NCI-H1436 treated with DMSO at 0.1 percent for 48 hours (cell line): ENCODE measurements at places on chromosomes 11 and 22.

DNA sequence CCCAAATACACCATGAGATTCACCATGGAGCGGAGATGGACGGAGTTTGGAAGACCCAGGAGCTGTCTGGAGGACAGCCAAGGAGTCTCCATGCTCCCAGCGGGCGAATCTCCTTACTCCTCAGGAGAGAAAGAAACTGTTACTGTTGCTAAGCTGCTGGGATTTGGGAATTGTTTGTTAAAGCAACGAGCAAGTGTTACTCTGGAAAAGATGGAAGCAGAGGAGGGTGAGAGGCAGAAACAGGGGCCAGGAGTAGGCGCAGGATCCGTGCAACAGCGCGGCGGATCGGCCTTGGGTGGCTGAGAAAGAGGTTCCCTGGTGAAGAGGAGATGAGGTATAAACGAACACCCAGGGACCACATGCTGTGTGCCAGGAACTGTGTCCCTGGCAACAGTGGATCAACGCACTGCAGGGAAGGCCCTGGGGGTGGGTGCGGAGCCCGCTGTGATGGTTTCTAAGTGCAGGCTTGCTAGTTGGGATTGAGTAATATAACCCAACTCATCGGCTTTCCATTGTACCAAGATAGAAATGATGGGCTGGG, 1436.4 kb downstream of the BRD1 start:
- DNase-seq = no peak

- no peak for DNase-seq
Observed at GRCh38 chr22:42837556-42837955, 19.5 kb downstream of the ARFGAP3 start.

DNA sequence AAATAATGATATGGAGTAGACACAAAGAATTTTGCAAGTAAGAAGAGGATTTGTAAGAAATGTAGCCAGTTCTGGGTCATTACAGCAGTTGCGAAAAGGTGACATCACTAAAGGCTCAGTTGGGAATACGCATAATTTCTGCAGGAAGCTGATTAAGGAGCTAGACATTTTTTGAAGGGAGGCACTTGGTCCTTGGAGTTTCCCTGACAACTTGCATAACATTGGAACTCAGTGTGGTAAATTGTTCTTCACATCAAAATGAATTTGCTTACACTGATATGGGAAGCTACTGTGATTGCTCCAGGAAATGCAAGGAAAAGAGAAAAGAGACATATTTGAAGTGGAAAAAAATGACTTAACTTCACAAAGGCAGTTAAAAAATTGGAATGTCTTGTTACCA, 626.1 kb downstream of the NELL1 start:
- DNase-seq = no peak

- no peak for DNase-seq
Observed at GRCh38 chr11:113288286-113288863, 26.0 kb upstream of the TTC12 start.

- DNase-seq = no peak
Observed at GRCh38 chr11:115996808-115997188, 492.6 kb upstream of the CADM1 start.

DNA sequence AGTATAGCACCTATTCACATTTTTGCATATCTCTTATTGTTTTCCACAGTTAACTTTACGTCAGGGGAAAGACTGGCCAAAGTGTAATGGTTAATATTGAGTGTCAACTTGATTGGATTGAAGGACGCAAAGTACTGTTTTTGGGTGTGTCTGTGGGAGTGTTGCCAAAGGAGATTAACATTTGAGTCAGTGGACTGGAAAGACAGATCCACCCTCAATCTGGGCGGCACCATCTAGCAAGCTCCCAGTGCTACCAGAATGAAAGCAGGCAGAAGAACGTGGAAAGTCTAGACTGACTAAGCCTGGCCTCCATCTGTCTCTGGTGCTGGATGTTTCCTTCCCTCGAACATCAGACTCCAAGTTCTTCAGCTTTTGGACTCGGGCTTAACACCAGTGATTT, 1900.7 kb upstream of the RAG2 start:
- no peak for DNase-seq

DNA sequence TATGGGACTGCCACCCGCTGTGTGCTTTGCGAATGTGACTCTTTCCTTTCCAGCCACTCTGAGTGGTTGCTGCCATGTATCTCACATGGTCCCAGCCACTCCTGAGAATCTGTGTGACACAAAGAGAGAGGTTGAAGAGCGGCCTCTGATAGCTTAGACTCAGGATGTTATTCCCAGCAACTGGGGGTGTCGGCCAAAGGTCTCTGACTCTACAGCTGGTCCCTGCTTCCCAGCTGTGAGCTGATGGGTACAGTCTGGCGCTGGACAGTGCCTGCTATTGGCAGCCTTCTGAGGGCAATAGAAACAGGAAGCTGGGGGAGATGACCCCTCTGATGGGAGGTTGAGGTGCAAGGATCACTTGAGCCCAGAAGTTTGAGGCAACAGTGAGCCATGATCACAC, 105.1 kb downstream of the RRAS2 start:
- DNase-seq = no peak

DNA sequence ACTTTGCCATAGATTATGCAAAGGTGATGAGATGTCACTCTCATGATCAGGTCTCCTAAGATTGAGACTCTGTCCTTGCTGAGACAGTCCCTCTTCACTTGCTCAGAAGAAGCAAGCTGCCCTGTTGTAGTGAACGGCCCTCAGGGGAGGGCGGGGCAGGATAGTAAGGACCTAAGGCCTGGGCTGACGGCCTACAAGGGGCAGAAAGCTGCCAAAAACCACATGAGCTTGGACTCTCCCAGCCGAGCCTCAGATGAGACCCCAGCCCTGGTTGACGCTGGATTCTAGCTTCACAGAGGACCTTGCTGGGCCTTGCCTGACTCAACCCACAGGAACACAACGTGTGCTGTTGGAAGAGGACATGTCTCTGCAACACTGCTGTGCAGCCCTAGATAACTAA, 1182.5 kb downstream of the TBC1D22A start:
- DNase-seq = no peak

DNA sequence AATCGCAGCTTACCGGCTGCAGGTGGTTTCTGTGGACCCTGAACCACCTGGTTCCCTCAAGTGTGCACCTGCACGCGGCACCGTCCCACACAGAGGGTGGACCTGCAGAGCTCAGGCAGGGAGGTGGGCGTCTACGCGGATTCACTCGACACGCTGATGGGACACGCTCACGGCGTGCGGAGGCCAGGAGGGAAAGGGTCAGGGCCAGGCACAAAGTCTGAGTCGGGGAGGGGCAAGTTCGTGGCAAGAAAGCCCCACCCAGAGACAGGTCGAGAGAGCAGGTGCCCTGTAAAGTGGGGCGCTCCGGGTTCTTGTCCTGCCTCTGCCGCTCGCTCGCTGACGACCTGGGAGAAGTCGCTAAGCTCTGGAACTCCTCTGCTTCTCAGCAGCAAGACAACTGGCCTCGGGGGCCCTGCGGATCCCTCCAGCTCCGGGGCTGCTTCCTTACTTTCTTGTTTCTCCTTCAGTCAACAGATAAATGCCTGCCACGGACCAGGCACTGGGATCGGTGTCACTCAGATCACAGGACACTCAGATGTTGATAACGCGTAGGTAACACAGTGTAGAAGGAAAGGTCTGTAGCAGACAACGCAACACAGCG, 72.4 kb upstream of the NUP50 start:
- no peak for DNase-seq

DNA sequence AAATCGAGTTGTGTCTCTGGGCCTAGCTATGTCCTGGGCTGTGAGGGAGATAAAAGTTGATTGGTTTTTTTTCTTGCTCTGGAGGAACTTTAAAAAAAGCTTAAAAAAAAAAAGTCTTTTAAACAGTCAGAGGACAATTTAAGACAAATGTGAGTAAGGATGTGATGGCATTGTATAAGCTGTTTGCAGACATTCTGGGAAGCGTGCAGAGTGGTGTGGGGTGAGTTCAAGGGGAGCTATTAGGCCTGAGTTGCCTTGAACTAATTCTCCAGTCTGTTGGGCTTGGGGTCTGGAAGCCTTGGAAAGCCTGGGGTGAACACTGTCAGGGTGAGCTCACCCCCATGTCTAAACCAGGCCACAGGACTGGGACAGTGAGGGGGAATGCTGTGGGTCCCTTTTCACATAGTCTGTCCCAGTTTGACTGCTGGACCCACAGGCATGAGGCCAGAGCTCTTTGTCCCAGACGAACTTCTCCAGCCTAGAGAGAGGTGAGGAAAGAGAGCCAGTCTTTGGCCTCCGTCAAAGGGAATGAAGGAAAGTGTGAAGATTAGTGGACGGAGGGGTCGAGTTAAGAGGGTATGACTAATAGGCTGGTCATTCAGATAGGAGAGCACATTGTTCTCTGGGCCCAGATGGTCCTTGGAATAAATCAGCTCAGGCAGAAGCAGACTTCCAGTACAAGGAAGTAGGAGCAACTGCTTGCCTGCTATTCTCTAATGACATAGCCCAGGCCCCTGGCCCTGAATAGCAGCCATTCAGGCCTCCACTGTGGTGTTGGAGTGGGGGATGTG, 76.4 kb upstream of the NNMT start:
- no peak for DNase-seq

GRCh38 chr22:43440556-43440955, 28.7 kb downstream of the MPPED1 start:
- no peak for DNase-seq

- DNase-seq = no peak
Observed at GRCh38 chr11:111957663-111958444, 20.7 kb downstream of the DIXDC1 start.

DNA sequence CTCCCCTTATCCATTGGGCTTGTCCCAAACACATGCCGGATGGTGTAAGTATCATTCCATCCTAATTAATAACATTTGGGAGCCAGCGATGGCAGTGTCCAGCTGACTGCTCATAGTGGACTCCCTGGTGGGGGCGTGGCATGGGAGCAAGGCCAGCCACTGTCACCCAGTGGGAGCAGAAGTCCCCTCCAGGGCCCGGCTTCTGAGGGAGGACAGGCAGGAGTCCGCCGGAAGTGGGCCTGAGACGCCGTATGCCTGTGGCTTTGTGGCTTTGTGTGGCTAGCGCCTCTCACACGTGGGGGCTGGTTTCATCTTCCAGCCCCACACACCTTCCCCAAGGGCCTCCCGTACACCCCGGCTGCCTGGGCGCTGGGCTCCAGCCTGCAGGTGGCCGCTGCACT, 124.5 kb downstream of the KCNQ1 start:
- no peak for DNase-seq

- DNase-seq = no peak
Observed at GRCh38 chr22:33126881-33127280, 68.7 kb upstream of the SYN3 start.
